Putamen (tissue), 1 donor: ENCODE measurements at places on chromosomes 6 and 20.

GRCh38 chr6:170285482-170285881 is 5.4 kb downstream of the DLL1 start:
- no peak for DNase-seq

- no peak for DNase-seq
Observed at GRCh38 chr6:108831104-108831503, 17.1 kb upstream of the ARMC2 start.

GRCh38 chr20:4151991-4152695 is 136.8 kb upstream of the RNF24 start:
- no peak for DNase-seq

DNA sequence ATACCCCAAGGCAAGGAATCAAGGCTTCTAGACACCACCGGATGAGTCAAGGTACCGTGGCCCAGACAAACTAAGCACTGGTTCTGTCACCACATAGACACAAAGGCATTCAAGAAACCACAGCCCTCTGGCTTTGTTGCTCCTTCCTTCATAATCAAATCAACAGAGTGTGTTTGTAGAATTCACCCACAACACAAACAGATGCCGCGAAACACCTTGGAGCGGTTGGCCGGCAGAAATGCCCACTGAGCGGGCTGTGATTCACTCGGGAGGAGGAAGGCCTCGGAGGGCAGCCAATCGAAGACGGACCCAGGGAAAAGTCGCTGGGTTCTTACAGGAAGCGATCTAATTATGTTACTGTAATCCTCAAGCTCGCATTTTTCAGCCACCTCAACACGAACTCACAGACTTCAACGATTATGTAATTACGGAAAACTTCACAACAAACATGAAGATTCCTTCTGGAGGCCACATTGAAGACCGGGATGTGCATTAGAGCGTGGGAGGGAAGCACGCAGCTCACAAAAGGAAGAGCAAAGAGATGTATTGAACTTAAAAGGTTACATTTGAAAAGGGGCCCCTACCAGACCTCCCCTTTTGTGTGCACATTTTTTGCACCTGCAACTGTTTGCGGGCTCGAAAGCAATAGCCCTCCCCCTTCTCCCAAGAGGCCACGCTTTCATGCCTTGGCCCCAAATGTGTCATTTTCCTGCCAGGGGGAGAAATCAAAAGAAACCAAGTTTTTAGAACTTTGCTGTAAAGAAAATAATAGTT is 184.7 kb upstream of the PREP start:
- DNase-seq, result no peak

- no peak for DNase-seq
Observed at GRCh38 chr20:47453167-47453782, 48.4 kb upstream of the NCOA3 start.

GRCh38 chr6:44316481-44316880 is 3.3 kb upstream of the AARS2 start:
- no peak for DNase-seq

DNA sequence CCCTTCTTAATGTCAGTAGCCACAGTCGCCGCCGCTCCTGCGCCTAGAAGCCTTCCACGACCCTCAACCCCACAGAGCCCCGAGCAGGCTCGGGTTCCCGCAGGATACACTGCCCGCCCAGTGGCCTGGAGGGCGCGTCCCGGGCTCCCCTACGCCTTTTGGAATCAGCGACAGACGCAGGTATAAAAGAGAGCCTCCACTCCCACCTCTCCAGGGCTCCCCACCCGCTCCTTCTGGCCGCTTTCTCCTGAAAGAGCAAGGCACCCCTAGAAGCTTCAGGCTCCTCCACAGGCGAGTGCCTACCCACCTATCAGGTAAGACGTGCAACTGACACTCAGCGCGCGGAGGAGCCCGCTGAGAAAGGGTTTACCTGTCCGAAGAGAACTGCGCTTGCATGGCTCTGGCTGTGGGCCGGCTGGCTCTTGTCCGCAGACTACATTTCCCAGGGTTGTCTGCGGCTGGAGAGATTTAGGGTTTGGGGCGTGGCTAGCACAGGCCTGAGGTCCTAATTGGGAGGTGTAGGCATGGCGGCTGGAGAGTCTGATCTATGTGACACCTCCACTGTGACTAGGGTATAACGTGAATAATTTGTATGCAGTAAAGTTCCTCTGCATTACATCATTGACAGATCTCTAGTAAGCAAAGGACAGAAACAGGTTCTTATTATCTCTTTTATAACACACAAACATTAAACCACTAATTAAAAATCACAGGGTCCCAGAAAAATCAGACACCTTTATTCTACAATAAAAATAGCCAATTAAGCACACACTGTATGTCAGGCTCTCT is 13.5 kb upstream of the ZNF391 start:
- peak; percentile 74 for DNase-seq

GRCh38 chr6:96947055-96947454 is 22.5 kb downstream of the KLHL32 start:
- no peak for DNase-seq

DNA sequence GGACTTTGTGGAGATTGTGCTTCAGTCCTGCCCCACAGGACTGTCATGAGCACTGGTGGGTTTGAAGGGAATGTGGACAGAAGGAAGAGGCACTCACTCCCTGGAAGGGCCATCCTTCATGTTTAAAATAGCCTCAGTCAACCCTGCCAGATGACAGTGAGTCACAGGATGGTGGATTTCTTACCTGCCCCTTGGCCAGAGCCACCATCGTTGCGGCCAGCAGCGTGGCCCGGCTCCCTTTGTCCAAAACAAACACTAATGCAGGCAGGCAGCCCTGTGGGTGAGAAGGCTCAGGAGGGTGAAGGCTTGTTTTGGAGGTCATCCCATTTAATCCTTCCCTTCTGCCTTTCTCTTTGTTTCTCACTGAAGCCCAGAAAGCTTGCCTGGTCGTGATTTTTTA is 422.7 kb downstream of the CD83 start:
- no peak for DNase-seq

DNA sequence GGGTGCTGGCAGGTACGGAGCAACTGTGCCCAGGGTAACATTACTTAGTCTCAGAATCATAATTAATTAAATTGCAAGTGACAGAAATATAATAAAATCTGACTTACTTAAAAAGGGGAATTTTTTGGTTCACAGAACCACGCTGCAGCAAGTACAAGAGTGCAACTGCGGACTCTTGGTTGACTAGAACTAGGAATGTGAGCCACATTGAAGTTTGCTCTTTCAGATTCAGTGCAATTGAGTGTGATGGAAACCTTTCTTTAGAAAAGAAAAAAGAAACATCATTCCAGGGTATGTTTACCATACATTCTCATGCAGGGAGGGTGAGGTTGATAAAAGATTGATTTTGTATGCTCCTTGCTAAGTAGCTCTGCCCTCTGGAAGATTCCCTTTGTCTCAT is 45.0 kb upstream of the GGTLC1 start:
- DNase-seq, result no peak

GRCh38 chr6:154481521-154482013 is 28.9 kb downstream of the CNKSR3 start:
- no peak for DNase-seq

DNA sequence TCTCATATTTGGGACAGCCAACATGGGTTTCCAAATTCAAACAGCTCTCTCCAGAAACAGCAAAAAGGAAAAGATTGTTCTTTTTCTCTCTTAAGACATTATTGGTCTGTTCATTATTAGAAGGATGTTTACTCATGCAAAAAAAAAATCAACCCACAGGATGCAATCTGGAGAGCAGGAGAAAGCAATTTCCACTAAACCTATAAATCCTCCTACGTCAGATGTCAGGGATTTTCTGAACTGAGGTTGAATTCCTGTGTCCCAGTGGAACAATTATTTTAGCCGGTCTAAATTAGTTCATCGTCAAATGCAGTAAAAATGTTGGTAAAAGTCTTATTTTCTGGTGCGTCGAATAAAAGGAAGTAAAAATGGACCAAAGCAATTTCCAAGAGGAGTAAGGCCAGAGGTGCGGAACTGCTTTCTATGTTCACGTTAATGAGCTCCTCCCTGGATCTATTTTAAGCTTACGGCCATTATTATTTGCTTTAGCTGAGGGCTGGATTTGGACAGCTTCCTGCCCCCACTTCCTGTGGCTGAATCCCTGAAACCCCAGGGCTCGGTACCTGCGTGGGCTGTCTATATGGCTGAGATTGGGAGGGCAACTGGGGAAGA is at the start of gene GABRR1:
TSS of gene GABRR1 (minus strand) at position 60 of the 612 bp plus-strand sequence. CDS start at position 24, 36 bp downstream.
- DNase-seq, result no peak

- no peak for DNase-seq
Observed at GRCh38 chr6:1856381-1856780, 246.7 kb downstream of the FOXC1 start.
